Fibroblast of skin of back (primary cell): ENCODE measurements at places on chromosomes 2 and 18.

DNA sequence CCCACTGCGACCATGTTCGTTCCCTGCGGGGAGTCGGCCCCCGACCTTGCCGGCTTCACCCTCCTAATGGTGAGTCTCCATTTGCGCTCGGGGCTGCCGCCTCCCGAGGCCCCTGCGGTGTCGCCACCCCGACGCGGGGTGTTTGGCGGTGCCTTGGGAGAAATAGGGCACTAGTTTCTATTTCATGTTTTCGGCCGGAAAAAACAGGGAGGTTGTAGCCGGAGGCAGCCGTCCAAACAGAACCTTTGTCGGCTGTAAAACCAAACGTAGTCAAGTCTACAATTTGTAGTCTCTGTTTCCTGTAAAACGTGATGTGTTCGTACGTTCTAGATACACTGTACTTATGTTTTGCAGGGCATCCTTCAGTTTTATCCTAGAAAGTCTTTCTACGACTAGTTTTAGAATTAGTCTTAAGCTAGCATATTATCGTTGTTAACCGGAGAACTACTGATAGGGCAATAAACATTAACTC lies 290 bp downstream of the PSMG2 start:
- DNase-seq = no peak

DNA sequence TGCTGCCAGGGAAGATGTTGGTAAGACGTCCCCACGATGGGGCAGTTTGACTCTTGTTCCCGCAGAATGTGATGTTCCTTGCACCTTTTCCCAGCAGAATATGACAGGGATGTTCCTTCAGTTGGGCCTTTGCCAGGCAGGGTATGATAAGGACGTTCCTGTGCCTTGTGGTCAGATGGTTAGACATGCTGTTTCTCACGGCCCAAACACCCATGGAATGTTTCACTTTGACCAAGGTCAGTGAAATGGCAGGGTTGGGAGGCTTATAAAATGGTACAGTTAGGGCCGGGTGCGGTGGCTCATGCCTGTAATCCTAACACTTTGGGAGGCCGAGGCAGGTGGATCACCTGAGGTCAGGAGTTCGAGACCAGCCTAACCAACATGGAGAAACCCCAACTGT lies 40.3 kb upstream of the YPEL5 start:
- DNase-seq = peak; percentile 77

DNA sequence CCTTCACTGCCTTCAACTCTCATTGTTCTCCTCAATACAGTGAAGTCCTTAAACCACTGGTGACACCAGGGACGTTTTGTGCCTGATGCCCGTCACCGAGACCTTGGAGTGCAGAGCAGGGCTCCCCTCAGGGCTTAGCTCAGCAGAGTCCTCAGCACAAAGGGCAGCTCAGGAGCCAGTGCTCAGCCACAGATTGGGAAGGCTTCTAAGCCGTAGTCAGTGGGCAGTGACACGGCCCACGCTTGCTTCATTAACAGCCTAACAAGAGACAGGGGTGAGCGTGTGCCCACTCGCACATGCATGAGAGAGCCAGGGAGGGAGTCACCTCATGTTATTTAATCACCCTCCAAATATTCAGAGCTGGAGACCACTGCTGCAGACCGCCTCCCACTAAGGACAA lies 137.5 kb downstream of the SH3RF3 start:
- no peak for DNase-seq

DNA sequence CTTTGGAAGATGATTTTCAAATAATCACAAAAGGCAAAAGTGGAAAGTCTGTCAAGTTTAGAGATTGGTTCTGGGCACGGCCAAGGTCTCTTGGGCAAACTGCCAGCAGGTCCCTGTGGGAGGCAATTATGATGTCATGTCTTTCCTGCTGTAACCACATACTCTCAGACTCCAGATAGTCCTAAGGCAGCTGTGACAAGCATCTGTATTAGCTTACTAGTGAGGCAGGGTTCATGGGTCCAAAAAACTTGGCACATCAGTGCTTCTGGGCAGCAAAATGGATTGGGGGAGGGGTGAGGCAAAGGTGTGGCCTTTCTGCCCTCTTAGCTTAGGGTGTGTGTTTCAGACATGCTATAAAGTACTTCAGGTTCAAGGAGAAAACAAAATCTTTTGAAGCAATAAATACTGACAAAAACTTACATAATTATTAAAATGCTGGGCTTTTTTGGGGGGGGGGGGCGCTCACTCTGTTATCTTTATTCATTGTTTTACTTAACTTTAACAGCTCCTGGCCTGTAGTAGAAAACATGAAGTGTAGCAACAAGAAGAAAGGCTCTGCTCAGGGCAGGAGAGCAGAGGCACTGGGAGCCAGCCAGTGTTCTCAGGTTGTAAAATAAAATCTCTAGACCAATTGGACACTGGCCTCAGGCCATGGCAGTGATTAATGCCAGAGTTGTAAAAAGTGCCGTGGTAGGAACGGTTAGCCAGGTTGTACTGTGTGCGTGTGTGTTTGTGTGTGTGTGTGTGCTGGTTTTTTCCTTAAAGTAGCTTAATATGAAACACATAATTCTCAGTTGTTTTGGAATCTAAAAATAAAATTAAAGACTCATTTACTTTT lies 14.3 kb upstream of the TANC1 start:
- DNase-seq = peak; percentile 90

DNA sequence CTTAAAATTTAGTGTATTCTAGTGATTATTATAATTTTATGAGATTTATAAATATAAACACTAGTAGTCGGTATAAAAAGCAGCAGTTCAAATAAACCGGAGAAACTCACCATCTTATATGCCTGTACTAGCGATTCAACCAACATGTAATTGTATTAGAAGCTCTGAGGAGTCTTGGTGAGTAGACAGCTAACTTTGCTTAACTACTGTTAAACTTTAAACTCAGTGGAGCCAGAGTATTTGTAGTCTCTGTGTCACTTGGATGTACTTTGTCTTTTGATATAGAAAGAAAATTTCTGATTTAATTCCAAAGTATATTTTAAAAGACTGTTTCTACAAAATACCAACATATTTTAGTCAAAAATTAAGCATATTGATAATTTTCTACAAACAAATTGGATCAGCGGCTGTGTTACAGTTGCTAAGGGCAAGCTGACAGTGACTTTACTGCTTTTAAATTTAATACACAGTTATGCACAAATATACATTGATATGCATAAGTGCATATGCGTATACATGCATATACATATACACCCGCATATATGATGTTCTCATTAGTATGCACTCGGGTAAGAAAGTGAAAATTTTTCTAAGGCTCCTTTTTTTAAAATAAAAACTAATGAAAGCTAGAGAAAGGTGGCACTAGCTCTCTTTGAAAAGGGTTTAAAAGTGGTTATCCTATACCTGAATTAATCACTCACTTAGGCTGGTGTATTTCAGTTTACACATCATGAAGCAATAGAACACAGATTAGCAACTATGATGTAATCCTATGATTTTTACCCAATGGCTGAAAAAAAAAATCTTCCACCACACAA lies 374.5 kb downstream of the NCKAP5 start:
- no peak for DNase-seq

GRCh38 chr18:12044591-12044990 lies 49.1 kb upstream of the ANKRD62 start:
- no peak for DNase-seq

- no peak for DNase-seq
These were observed 345.5 kb upstream of the NT5C1B start for GRCh38 chr2:18934886-18935285.

GRCh38 chr2:71880846-71881610 lies 266.6 kb downstream of the CYP26B1 start:
- DNase-seq = peak; percentile 42

DNA sequence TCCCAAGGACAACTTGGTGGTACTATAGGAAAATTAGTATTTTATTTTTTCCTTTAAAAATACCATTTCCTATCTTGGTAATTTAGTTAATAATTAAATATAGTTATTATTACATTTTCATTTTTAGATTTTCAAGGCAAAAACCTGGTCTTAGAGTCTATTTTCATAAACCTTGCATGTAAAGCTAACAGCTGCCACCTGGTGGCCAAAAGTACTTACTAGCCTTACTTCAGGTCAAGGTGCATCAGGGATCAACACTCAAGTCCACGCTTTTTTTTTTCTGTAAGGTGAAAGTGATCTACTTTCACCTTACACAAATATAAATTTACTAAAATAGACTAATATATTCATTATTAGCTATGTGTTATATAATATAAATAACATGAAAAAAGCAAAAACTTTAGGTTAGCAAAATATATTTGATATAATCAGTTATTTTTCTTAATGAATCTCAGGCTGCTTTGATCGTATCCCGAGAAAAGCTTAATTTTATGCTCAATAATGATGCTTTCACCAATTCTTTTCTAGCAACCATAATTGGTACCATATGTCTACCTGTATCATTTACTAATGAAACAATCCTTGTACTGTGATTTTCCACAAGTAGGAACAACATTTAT lies 62.5 kb downstream of the RELCH start:
- DNase-seq = peak; percentile 68

DNA sequence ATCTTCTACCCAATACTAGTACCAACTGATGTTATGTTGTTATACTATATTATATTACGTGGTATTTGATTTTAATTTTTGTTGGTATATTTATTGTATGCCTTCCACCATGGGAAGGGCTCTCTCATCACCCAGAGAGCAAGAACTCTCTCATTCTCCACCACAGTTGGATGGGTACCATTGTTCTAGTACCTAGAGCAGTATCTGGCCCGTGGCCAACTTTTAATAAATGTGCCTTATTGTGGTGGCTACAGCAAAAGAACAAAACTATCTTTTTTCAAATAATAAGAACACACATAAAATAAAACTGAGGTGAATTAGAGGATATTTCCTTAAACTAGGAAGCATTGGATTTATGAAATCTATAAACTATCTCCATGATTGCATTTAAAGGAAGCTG lies 71.8 kb downstream of the PID1 start:
- DNase-seq = no peak

GRCh38 chr18:60549338-60549960 lies 176.9 kb upstream of the MC4R start:
- DNase-seq = peak; percentile 71

- no peak for DNase-seq
These were observed 68.7 kb upstream of the HPCAL1 start for GRCh38 chr2:10234013-10234306.

GRCh38 chr2:53473775-53474311 lies 293.8 kb upstream of the CHAC2 start:
- no peak for DNase-seq

- DNase-seq = no peak
These were observed 716.4 kb downstream of the RNF144A start for GRCh38 chr2:7633566-7634153.

GRCh38 chr2:73072129-73072395 lies 550 bp upstream of the SFXN5 start:
- DNase-seq = no peak

GRCh38 chr18:48905513-48905912 lies 45.3 kb downstream of the SMAD7 start:
- DNase-seq = peak; percentile 76

DNA sequence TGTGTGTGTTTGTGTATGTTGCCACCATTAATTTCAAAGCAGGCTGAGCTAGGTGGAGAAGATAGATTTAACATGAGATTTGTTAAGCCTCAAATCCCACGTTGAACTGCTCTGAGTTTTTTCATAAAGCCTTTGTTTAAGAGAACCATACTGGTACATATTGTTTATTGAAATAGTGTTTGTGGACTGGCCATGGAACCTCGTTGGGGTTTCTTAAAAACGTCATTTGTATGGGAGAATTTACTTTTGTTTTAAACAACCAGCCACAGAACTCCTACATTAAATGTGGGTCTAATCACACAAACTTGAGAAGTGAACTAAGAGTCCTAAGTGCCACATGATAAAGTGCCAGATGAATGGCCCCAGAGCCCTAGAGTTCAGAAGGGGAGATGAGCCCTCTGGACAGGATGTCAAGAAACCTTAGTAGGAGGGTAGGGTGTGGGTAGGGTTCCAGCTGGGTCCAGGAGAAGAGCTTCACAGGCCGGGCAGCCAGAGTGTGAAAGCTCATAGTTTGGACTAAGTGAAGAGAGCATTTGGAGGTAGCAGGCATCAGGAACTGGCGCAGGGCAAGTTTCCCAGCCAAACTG lies 120.6 kb upstream of the EML6 start:
- DNase-seq = no peak

GRCh38 chr2:119649364-119649917 lies 29.6 kb upstream of the TMEM177 start:
- peak; percentile 30 for DNase-seq

DNA sequence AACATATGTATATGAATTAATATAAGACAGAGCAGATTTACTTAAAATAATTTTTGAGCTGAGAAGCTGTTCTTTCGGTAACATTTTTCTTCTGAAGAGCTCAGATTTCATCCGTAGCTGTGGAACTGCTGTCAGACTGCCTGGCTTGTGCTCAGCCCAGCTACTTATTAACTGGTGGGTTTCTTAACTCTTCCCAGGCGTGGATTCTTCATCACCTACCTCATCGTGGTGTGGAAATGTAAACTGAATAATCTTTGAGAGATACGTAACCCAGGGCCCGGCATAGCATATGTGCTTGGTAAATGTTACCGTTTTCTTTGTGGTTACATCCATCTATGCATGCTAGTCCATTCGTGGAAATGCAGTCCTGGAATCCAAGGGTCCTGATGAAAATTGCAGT lies 145.0 kb downstream of the MCFD2 start:
- peak; percentile 73 for DNase-seq
